ENCODE measurements at places on chromosomes 5 and 9. TPM values are rescaled to one million over a fixed set of nuclear protein-coding genes. Genes with fewer than 3 reads are reported as not detected.

Gene TMEM8B
- 17.0 TPM for polyA plus RNA-seq

Gene HNRNPAB
- polyA plus RNA-seq = 205 TPM

DNA sequence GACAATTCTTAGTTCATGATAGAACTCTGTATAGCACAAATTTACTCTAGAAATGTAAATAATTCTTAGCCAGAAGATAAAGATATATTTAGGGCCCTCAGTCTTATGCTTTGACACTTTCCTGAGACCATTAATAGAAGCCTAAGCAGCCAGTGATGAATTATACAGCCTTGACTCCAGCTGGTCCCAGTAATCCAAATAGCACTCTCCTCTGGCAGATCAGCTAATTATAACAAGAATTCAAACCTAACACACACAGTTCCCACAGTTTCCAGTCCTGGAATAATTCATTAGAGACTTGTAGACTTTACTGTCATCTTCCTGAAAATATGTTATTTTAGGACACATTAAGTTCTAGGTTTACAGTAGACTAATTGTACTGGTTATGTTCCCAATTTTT lies 50.4 kb downstream of the SHOC1 start:
- DNase-seq = no peak

GRCh38 chr9:93807166-93808074 lies 147.7 kb downstream of the BARX1 start:
- no peak for DNase-seq

DNA sequence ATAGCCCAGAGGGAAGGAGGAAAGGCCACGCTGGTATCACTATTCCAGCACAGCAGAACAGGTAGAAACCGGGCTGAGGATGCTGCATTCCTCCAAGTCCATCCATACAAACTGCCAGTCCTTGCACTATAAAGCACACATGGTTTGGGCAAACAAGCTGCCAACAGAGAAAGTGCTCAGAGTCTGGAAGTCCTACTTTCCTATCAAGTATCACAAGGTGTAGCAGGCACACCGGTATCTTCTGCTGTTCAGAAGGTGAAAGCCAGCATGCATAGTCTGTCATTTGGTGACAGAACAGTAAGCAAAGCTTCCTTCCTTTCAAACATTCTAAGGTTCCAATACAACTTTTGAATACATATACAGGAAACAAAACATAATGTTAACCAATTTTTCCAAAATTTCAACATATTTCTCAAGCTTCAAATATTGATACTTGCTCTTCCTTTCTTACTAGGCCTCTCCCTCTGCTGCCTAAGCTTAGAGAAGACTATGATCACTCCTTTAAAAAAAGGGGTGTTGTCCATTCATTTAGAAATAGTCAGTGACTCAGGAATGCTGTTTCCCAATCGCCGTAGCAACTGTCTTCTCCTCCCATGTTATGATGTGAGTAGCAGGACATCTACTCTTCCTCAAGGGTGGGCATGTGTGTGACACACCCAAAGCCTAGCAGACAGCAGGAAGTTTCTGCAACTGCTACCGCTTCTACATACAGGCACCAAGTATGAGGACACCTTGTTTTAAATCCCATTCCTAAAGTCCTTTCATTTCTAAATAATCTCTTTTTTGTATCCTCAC lies 14.7 kb downstream of the DIAPH1 start:
- no peak for DNase-seq

DNA sequence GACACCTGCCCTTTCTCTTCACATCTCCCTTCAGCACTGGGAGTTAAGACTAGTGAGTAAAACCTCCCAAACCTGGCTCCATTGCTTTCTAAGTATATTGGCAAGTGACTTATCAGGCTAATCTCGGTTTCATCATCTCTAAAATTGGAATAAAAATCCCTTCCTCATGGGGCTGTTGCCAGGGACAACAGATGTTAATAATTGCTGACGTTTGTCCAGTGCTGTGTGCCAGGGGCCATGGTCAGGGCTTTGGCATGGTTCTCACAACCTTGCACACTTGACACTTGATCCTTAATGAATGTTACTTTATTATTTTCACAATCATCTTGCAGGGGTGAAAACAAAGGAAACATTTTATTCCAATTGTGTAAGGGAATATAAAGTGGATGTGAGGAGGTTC lies 1262.0 kb upstream of the WWC1 start:
- no peak for DNase-seq

- peak; percentile 75 for DNase-seq
These were observed 2.7 kb downstream of the GCNT4 start for GRCh38 chr5:75049456-75050351.

Data from cardiac muscle cell (in vitro differentiated cells and primary cell).